ENCODE measurements at places on chromosomes 3 and 15.

DNA sequence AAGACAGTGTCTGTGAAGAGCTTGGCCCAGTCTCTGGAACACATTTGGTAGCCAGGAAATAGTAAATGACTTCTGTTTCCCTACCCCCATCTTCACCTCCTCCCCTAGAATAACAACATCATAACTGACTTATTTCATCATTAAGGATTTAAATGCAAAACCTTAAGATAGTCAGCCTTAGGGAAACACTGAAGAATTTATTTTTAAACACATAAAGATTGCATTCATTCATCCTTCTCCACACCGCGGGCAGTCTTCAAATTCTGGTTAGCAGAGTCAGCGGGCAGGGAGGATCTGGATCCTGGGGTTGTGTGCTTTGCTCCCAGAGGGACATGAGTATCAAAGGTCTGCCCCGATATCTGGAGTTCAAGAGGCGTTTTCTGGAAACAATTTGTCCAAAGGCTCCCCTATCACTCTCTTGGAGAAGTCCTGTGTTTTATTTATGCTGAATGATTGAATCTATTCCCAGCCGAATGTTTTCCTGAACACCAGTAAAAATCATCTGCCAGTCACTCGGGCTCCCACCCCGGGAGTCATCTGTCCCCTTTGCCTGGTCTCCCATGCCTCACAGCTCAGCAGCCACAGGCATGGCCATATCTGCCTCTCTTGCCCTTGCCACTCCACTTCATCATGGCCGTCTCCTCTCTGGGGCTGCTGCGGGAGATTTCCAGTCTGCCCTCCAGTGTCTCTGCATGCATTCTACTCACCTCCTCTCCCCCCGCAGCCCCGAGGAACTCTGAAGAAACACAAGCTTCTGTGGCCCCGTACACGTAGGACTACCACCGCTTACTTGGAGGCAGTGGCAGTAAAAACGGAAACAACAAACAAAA, 234.7 kb upstream of the CTDSPL start:
- DNase-seq, result no peak

GRCh38 chr3:128278761-128279600, 125.7 kb downstream of the EEFSEC start:
- no peak for DNase-seq

GRCh38 chr3:133899311-133899710, 3.6 kb upstream of the RAB6B start:
- DNase-seq, result no peak

GRCh38 chr3:31213869-31214486, 318.7 kb upstream of the STT3B start:
- no peak for DNase-seq

DNA sequence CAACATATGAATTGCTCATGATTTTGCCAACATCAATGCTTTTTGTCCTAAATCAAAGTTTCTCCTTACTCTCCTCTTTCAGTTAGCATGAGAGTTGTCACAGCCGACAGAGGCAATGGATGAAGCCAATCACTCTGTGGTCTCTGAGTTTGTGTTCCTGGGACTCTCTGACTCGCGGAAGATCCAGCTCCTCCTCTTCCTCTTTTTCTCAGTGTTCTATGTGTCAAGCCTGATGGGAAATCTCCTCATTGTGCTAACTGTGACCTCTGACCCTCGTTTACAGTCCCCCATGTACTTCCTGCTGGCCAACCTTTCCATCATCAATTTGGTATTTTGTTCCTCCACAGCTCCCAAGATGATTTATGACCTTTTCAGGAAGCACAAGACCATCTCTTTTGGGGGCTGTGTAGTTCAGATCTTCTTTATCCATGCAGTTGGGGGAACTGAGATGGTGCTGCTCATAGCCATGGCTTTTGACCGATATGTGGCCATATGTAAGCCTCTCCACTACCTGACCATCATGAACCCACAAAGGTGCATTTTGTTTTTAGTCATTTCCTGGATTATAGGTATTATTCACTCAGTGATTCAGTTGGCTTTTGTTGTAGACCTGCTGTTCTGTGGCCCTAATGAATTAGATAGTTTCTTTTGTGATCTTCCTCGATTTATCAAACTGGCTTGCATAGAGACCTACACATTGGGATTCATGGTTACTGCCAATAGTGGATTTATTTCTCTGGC, 2.5 kb downstream of the OR4F6 start:
- no peak for DNase-seq

DNA sequence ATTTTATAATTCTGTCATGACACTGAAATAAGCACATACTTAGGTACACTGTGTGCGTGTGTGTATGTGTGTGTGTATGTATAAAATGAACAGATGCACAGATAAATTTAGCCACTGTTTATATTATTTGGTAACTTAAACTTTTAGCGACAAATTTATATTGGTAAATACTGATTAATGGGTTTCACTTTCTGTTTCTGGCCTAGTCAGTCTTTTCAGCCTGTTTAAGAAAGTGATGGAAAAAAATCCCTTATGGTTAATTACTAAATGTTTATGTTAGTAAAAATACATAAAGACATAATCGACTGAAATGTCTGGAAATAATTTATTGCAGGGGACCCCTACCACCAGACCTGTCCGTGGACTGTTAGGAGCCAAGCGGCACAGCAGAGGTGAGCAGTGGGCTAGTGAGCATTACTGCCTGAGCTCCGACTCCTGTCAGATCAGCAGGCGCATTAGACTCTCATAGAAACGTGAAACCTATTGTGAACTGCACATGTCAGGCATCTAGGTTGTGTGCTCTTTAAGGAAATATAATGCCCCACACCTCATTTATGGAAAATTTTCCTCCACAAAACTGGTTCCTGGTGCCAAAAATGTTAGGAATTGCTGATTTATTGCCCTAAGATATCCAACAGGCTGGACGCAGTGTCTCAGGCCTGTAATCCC, 717.4 kb downstream of the SI start:
- DNase-seq, result no peak

DNA sequence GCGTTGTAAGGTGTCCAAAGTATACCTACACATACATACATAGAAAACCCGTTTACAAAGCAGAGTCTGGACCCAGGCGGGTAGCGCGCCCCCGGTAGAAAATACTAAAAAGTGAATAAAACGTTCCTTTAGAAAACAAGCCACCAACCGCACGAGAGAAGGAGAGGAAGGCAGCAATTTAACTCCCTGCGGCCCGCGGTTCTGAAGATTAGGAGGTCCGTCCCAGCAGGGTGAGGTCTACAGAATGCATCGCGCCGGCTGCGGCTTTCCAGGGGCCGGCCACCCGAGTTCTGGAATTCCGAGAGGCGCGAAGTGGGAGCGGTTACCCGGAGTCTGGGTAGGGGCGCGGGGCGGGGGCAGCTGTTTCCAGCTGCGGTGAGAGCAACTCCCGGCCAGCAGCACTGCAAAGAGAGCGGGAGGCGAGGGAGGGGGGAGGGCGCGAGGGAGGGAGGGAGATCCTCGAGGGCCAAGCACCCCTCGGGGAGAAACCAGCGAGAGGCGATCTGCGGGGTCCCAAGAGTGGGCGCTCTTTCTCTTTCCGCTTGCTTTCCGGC, 318.6 kb downstream of the FGF12 start:
- DNase-seq, result no peak

- no peak for DNase-seq
Observed at GRCh38 chr15:61564785-61565184, 335.7 kb upstream of the RORA start.

DNA sequence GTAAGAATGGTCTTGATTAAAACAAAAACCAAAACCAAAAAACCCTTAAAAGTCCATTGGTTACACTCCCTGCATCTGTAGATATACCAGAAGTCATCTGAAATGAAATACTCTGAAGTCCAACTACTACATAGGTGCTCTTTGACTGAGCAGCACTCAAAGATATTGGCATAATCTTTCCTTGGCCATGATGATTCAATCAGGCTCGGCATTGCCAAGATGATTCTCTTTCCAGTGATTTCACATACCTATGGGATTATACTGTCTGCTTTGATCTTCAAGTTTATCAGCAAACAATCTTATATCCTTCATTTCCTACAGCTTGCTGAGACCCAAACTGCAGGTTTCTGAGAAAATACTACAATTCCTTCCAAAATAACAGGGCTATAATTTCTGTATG, 35.9 kb upstream of the DIPK2A start:
- DNase-seq, result no peak

DNA sequence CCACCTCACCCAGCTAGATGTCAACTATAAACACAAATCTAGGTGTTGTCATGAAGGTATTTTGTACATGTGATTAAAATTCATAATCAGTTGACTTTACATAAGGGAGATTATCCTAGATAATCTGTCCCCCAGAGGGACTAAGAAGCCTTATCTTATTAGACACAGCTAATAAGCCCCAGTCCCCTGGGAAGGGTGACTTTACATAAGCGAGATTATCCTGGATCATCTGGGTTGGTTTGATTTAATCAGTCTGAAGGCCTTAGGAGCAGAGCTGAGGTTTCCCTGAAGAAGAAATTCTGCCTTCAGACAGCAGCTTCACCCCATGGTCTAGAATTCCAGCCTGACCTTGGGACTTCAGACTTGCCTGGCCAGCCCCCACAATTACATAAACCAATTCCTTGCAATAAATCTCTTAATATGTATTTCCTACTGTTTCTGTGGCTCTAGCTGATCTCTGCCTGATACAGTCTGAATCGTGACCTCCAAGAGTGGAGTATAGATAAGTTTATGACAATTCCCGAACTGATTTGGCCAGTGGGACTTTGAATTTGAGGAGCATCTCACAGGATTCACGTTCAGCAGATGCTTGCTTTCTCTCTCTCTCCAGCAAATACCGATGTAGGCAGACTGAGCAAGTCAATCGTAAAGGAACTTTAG, 66.5 kb downstream of the MRPL46 start:
- DNase-seq, result no peak

GRCh38 chr3:191762323-191762960, 301.5 kb downstream of the PYDC2 start:
- no peak for DNase-seq

- DNase-seq, result no peak
Observed at GRCh38 chr15:42064271-42064670, 30.1 kb downstream of the PLA2G4D start.

DNA sequence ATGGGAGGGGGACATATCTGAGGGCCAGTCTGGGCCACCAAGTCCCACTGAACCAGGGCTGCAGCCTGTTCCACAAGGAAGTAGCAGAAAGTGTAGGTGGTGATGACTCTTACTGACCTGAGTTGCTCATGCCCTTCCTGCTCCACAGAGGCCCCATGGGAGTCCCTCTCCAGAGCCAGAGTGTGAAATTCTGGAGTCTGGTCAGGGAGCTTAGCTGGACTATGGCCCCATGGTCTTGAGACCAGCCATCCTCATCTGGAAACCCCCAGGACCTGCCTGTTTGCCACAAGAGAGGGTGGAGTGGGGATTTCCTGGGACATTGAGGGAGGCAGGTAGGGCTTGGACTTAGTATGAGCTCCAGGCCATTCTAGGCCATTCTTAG, 3.0 kb downstream of the SPINT1 start:
- DNase-seq, result no peak

- DNase-seq, result no peak
Observed at GRCh38 chr3:105791131-105791530, 77.7 kb downstream of the CBLB start.

- no peak for DNase-seq
Observed at GRCh38 chr3:186340204-186340603, 21.8 kb downstream of the DGKG start.

DNA sequence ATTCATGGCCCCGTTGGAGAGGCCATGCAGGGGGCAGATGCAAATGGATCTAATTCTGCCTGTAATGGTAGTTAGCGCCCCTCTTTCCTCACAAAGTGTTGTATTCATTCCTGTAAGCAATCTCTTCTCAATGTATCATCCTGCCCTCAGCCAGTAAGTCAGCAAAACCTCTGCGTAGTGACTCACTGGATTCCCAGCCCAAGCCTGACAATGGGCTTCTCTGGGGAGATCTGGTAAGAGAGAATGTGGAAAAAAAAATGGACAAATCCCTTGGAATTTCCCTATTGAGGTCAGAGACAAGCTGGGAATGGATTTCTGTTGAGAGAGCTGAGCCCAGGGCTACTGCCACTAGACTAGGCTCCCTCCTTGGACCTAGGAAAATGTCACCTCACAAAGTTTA, 25.4 kb downstream of the ADPGK start:
- DNase-seq, result no peak

Measured in activated CD8-positive, alpha-beta memory T cell treated with anti-CD3 and anti-CD28 coated beads for 1 hour (primary cell).